Smooth muscle cell of the pulmonary artery (primary cell): ENCODE measurements at places on chromosomes 4 and X. TPM values are rescaled to one million over a fixed set of nuclear protein-coding genes. Genes with fewer than 3 reads are reported as not detected.

The GABRG1 gene
- under 0.01 TPM in 1 of 2 replicates, not detected in the other for total RNA-seq

The GPAT3 gene
- total RNA-seq, result 0.72 and 14.1 TPM in 2 replicates

The MMRN1 gene
- total RNA-seq, result 0.20 and 1.4 TPM in 2 replicates

The MAGEA11 gene
- not detected in 2 replicates for total RNA-seq

The ACOT9 gene
- 39.7 and 40.5 TPM in 2 replicates for total RNA-seq

The GAB3 gene
- total RNA-seq, result 2.7 and 5.4 TPM in 2 replicates

The ARHGAP36 gene
- not detected in 2 replicates for total RNA-seq

The TMPRSS11A gene
- not detected in 2 replicates for total RNA-seq

The RTL3 gene
- total RNA-seq, result 0.07 TPM in 1 of 2 replicates, not detected in the other

The S100G gene
- total RNA-seq, result not detected in 2 replicates

The RAP1GDS1 gene
- 62.9 and 86.8 TPM in 2 replicates for total RNA-seq

The NLGN4X gene
- total RNA-seq, result 0.13 and 0.46 TPM in 2 replicates

The SSX4B gene
- total RNA-seq, result not detected in 2 replicates

The CT45A1 gene
- total RNA-seq, result not detected in 2 replicates

The F8A3 gene
- 1.5 and 1.7 TPM in 2 replicates for total RNA-seq

The HMX1 gene
- not detected in 2 replicates for total RNA-seq

The MAGEA2B gene
- not detected in 2 replicates for total RNA-seq

The SEC24D gene
- total RNA-seq, result 133 and 191 TPM in 2 replicates

The PASD1 gene
- total RNA-seq, result not detected in 2 replicates

The HELT gene
- total RNA-seq, result not detected in 2 replicates

The SRPK3 gene
- total RNA-seq, result 0.91 and 3.6 TPM in 2 replicates

The DHRSX gene
- total RNA-seq, result 24.8 and 31.4 TPM in 2 replicates

The IGBP1 gene
- total RNA-seq, result 56.6 and 74.7 TPM in 2 replicates

The LETM1 gene
- total RNA-seq, result 64.5 and 95.2 TPM in 2 replicates

The TBC1D1 gene
- total RNA-seq, result 78.5 and 86.4 TPM in 2 replicates

The GABRB1 gene
- 0.98 and 0.99 TPM in 2 replicates for total RNA-seq

The CDKL2 gene
- total RNA-seq, result 0.39 and 2.3 TPM in 2 replicates

The UGT2B11 gene
- not detected in 2 replicates for total RNA-seq

The STBD1 gene
- total RNA-seq, result 9.8 and 11.1 TPM in 2 replicates

The NEXMIF gene
- under 0.01 and 0.03 TPM in 2 replicates for total RNA-seq

The SPANXC gene
- not detected in 2 replicates for total RNA-seq

The DCAF8L2 gene
- total RNA-seq, result 0.20 TPM in 1 of 2 replicates, not detected in the other

The FGFBP2 gene
- total RNA-seq, result not detected in 2 replicates

The VCX3B gene
- total RNA-seq, result not detected in 2 replicates

The ENOPH1 gene
- total RNA-seq, result 41.1 and 55.4 TPM in 2 replicates

The FRMPD4 gene
- total RNA-seq, result 0.10 and 1.7 TPM in 2 replicates

The LUZP4 gene
- total RNA-seq, result not detected in 2 replicates

The LNX1 gene
- total RNA-seq, result 9.1 and 15.1 TPM in 2 replicates

The PARM1 gene
- total RNA-seq, result 2.7 and 3.0 TPM in 2 replicates

The GAGE13 gene
- total RNA-seq, result not detected in 2 replicates

The NPY2R gene
- 0.76 and 27.4 TPM in 2 replicates for total RNA-seq

The RPL39 gene
- total RNA-seq, result 825 and 1,430 TPM in 2 replicates

The SH3RF1 gene
- total RNA-seq, result 34.4 and 38.3 TPM in 2 replicates
